ENCODE measurements at places on chromosomes 12 and 14.

DNA sequence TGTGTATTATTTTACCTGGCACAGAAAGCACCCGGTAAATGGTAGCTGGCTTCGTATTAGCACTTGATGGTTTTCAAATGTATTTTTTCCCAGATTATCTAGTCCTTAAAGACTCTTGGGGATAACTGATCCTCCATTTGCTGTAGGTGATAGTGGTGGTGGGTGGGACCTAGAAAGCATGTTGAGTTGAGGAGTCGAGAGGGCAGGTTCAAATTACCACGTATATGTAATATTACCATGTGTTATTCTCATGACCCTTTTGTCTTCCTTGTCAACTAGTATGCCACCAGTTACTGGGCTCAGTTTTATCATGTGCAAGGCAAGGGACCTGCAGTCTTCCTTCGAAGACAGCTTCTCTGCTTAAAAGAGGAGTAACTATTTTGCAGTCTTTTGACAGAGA lies 1.8 kb downstream of the GLRX5 start:
- no peak for DNase-seq

DNA sequence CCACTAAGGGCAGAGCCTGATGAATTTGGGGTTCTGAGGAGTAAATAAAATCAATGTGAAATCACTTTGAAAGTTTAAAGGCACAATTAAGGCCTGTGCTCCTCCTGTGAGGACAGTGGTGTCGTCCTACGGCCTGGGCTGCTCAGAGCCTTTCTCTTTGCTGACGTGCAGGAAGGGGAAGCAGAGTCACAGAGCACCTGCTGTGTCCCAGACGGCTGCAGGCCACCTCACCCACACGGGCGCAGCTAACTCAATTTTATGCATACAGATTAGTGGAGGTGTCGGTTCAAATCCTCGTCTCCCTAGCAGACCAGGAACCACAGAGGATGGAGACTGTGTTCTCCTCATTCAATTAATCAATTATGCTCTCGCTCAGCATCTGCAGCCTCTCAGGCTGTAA lies 11.4 kb upstream of the DLK1 start:
- no peak for DNase-seq

DNA sequence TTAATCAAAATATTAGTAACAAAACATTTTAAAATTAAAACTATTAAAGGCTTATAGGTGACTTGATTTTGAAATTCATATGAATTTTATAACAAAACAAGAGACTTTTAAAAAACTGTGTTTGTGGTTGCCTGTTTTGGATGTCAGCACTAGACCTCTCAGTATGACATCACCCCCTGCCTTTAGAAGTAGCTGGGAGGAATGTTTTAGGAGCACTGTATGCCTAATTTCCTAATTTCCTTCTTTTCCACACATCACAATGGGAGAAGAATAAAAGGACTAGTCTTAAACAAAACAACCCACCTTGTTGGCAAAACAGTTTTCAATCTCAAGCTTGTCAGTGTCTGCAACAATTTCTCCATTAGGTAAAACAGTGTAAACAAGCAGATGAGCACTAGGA lies 48.1 kb upstream of the PZP start:
- no peak for DNase-seq

- no peak for DNase-seq
These were observed 18.3 kb downstream of the SLC38A2 start for GRCh38 chr12:46354111-46354801.

DNA sequence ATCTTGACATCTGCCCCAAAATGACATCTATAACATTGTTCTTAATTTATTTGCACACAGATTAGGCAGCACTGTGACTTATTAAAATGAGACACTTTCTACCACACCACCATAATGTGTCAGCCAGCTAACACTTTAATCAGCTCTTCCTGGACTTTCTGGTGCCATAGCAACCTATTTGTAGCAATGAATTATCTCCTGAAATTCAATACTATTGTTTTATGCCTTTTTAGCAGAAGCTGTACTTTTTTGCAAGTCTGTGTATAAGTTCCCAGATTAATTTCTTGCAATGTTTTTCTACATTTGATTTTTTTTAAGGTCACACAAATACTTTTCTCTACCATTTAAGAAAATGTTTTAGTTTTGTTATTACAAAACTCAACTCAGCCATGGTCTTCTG lies 72.8 kb upstream of the SAV1 start:
- DNase-seq: no peak

DNA sequence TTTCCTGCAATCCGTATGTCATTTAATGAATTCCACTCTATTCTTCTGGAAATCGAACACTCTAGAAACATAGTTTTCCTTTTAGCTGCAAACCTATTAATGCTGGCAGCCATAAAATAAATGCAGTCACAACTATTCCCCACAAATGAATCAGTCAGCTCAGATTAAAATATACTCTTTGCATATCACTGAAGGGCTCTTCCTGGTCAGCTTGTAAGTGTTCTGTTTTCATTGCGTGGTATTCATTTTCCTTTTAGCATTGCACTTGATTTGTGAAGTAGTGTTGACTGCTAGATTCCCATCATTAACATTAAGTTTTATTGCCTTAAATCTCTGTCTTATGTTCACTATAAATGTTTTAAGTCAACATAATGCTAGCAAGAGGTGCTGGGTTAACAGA lies 685.9 kb downstream of the DIO2 start:
- DNase-seq: no peak

GRCh38 chr14:50822501-50823042 lies 8.4 kb downstream of the NIN start:
- no peak for DNase-seq

DNA sequence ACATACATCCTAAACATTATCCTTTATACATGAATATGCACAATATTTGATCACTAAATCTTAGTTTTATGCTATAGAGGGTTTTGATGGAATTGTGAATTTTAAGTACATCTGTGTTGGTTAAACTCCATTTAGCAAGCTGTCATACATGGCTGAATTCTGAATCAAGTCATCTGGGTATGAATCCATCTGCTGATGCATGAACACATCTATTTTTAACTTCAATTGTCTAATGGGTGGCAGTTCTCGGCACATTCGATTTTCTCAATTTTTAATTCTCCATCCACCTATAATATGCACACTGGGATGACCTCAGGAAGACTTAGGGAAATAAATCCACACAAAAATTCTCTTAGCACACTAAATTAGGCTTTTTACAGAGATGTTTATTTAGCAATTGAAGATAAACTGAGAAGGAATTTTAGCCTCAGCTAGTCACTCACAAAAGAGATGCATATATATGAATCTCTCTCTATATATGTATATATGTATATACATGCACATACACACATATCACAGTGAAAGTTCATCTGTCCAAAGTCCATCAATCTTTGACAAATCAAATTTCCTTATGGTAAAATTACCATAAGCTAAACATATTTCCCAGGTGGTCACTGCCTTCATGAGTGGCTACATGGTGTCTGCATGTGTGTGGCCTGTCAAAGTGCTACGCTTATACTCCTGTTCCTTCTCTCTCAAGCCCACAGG lies 44.5 kb upstream of the VPS33A start:
- DNase-seq: no peak

- DNase-seq: no peak
These were observed 52.1 kb downstream of the NIN start for GRCh38 chr14:50778721-50779483.

DNA sequence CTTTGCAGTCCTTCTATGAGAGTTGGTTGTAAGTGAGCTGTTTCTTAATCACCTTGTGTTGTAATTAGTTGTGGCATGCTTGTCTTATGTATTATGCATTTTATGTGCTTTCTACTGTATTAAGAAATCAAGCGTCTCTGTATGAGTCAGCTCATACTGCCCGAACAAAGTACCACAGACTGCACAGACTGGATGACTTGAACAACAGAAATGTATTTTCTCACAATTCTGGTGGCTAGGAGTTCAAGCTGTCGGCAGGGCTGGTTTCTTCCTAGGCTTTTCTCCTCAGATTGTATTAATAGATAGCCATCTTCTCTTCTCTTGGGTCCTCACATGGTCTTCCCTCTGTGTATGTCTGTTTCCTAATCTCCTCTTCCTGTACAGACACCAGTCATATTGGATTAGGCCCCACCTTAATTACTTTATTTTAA lies 77.7 kb downstream of the FLRT2 start:
- no peak for DNase-seq

GRCh38 chr12:6928022-6928702 lies 403 bp downstream of the ATN1 start:
- DNase-seq: no peak

GRCh38 chr12:116894913-116895312 lies 13.7 kb upstream of the HRK start:
- DNase-seq: no peak

DNA sequence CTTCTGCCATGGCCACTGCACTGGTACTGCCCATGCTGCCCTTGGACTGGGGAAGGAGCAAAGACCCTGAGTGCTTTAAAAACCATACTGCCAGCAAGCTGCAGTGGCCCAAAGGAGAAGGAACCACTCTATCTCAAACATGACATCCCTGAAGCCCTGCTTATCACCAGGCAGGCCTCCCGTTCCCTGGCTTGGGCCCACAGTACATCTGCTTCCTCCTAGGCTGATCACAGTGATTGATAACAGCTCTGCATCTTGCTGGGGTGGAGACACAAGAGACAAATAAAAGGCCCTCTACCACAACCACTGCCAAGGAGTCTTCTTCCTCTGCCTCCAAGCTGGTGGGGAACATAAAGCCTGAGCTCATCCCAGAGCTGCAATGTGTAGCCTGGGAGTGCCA lies 567.5 kb downstream of the TRHDE start:
- no peak for DNase-seq

- no peak for DNase-seq
These were observed 455.0 kb upstream of the TMPO start for GRCh38 chr12:98060411-98060810.

DNA sequence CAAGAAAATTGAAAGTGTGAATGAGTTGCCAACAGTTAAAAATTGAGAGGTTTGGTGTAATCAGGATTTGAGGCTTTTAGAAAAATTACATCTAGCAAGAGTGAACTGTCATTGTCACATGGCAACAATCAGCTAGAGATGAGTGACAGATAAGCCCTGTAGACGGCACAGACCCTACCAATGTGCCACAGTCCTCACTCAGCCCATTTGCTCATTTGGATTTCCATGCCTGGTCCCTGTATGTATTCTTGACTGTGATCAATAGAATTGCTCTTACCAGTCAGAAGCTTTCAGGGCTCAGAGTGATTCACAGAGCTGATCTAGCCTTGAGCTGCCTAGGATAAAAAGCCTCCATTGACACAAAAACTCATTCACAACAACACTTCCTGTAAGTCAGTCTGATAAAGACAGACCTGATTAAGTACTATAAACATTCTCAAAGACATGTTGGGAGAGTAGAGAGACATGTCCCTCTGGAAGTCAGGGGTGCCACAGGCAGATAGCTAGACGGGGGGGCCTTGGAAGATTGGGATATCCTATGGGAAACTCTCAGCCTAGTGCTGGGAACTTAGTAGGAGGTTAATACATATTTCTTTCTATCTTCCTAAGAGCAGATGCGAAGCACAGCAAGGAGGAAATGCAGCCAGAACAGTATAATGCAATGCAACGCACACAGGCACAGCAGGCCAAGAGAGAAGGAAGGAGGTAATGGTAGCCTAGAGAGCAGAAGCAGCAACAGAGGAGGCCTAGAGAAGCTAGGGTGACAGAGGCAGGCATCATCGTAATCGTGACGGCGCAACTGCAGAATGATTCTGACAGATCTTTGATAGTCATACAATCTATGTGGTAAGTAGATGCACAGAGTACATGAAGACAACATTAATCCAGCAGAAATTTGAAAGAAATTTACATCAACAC lies 2.0 kb upstream of the PELI2 start:
- DNase-seq: no peak

DNA sequence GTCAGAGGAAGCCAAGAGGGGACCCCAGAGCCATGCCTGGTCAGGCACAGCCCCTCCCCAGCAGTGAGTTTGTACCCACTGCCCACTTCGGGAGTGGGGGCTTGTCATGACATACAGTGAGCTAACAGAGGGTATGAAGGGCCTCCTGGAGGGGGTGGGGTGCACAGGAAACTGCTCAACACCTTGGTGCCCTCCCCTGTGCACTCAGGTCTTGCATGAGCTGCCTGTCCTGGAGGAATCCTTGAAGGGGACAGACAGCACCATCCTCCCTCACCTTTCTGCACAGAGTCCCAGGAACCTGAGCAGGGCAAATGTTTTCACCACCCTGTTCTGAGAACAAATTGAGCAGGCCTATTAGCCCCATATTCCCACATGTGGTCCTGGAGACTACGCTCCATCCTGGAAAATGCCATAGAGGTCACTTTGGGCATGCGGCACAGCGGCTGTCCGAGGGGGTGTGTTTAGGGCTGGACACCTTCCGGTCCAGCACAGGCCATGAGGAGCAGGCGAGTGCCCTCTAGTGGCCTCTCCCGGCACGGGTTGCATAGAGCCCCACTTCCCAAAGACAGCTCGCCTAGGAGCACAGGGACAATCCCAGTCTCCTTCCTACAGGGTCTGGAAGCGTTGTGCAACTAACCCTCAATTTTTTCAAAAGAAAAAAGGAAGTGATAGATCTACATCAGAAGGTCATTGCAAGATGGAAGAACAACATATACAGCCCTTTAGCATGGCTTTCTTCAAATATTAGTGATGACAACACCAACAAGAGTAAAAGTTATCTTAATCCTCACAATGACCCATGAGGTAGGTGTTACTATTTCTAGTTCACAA lies 31.9 kb upstream of the ZFP36L1 start:
- no peak for DNase-seq

DNA sequence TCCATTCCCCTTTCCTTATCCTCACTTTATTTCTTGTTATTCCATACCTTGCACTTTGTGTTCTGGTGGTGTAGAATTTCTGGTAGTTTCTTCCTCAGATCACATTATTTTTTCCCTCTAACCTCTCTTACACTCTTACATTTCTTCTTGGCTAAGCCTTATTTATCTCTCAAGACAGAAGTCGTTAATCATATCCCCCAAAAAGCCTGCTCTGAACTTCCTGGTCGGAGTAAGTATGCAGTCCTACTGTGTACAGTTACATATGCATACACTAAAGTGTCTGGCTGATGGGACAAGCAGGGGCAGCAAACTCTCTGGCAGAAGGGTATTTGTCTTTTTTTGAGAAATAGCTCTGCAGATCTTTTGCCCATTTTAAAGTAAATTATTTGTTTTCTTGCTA lies 33.1 kb upstream of the USP15 start:
- no peak for DNase-seq

DNA sequence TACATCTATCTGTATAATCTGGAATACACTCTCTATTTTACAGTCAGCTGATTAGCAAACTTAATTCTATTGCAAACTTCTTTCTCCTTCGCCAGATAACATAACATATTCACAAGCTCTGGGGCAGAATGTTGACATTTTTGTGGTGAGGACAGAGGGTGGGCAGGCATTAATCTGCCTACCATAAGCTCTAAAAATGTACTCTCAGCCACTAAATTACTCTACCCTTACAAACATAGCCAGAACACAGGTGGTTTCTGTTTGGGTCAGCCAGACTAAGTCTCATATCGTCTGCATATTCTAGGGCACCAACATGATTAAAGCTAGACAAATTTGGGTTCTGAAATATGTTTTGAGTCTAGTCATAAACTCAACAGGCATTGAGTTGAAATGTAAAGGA lies 90.1 kb downstream of the SLC6A15 start:
- no peak for DNase-seq

DNA sequence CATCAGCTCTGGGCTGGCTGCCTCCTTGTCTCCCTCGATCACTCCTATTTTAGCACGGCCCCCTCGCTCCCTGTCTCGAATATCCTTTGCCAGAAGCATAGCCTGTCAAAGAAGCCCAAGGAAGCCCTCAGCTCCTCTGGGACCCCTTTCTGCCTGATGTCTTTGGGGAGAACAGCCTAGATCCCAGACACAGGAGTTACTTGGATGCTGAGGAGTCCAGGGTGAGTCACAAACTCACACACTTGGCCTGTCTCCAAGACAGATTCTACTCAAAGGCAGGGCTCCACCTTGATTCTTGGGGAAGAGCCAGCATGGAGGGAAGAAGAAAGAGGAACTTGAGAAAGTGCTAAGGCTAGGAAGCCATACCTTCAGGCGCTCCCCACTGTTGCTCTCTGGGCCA lies 8.1 kb downstream of the AVIL start:
- DNase-seq: no peak
